Adipocyte (in vitro differentiated cells): ENCODE measurements at places on chromosomes 7 and 10.

GRCh38 chr7:21071561-21072501 lies 285.1 kb upstream of the SP8 start:
- DNase-seq, result no peak

GRCh38 chr7:32506266-32507054 lies 11.2 kb downstream of the AVL9 start:
- DNase-seq, result peak; percentile 49

DNA sequence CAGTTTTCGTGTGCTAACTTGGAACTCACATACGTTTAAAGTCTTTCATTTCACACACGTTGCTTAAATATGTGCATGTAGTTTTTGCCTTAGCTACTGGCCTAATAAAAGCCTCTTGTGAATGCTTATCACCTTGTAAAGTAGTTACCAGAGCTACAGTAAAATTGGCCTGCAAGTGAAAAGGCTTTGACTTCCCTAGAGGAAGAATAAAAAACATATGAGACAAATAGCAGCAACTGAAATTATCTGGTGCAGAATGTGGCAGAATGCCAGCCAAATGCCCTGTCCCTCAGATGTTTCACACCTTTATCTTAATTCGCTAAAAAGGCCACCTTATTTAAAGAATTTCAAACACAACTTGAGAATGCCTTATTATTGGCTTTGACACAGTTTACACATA lies 28.1 kb upstream of the RPA3 start:
- no peak for DNase-seq

DNA sequence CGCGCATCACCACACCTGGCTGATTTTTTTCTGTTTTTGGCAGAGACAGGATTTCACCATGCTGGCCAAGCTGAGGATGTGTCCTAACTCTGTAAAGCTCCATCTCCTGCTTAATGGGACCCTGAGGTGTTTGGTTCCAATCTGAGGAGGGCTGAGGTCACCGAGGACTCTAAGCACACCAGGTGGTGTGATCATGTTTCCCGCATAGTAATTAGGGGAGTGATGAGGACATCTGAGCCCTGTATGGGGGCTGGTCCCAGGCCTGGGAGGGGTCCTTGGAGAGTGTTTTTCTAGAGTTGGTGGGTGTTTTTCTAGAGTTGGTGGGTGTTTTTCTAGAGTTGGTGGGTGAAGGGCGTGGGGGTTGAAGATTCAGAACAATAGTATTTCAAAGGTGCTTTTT lies 3.0 kb upstream of the ABHD11 start:
- DNase-seq, result no peak

- peak; percentile 25 for DNase-seq
These were observed 28.9 kb downstream of the MGAM start for GRCh38 chr7:142024547-142024946.

GRCh38 chr10:24172909-24173308 lies 36.0 kb upstream of the KIAA1217 start:
- no peak for DNase-seq

DNA sequence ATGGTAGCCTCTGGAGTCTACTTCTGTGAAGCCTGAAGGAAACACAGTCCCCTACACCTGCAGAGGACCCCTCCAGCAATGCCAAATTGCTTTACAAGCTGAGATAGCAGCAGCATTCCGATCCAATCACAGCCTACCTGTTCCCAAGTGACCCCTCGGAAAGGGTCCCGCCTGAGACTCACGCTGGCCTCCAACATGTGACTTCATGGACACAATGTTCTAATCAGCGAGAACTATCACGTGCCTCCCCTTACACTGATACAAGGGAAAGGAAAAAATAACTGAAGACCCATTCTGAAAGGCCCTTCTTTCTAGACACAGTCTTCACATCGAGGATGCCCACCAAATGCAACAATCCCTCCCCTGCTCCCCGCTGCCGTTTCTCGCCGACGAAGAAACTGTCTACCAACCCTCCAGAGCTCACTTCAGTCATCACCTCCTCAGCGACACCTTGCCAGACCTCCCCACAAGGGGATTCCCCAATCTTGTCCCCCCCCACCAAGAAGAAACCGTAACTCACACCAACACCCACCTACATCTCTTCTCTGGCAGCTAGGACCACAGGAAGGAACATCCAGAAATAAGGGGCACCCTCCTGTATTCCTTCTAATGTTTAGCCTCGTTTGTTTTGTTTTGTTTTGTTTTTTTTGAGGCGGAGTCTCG lies 1.8 kb downstream of the SNX8 start:
- no peak for DNase-seq

- DNase-seq, result no peak
These were observed 364.3 kb upstream of the TMEM229A start for GRCh38 chr7:124397134-124397533.
